Calu3 (cell line): ENCODE measurements at places on chromosomes 7 and 10. TPM values are rescaled to one million over a fixed set of nuclear protein-coding genes. Genes with fewer than 3 reads are reported as not detected.
A peak's percentile ranks its signal among the peaks of the same experiment; 100 is the strongest.

DNA sequence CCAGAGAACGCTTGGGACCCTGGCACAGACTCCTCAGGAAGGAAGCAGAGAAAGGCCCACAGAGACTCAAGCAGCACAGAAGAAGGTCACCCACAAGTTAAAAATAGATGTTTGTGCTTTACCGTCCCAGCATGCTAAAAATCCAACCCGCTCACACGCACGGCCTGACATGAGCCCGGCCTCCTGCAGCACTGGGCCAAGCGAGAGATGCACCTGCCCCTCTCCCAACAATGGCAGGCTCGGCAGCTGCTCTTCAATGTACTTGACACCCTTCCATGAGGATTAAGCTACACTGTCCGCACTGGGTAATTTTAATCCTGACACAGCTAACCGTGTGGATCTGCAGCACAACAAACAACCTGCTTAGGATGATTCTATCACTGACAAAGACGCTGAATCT, 9.3 kb downstream of the DIP2C start:
- H3K27ac ChIP-seq, result no peak overlapping the region
- no peaks in the 10 kb centered on the region for H3K36me3 ChIP-seq
- H3K4me1 ChIP-seq, result peaks cover 9% of the 10 kb centered on the region
- H3K27me3 ChIP-seq, result no peaks in the 10 kb centered on the region
- DNase-seq, result no peak
- no peak overlapping the region for H3K4me3 ChIP-seq

DNA sequence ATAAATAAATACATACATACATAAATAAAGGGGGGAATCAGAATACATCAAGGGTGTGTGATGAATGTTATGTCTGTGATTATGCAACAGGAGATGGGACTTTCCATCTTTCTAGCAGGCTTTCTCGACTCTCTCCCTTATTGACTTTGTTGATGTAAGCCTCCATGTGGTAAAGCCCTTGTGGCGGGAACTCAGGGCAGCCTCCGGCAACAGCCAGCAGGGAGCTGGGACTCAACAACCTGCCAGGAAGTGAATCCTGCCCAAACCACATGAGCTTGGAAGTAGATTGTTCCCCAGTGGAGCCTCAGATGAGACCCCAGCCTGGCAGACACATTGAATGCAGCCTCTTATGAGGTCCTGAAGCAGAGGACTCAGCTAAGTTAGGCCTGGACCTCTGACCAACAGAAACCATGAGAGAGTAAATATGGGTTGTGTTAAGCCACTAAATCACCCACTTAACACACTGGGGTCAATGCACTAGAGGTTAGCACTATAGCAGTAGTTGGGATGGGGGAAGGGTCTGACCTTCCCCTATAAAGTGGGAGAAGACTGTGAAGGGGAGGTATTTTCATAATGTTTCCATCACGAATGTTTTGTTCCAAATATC, 104.0 kb downstream of the JCAD start:
- H3K36me3 ChIP-seq, result peaks cover 3% of the 10 kb centered on the region
- no peaks in the 10 kb centered on the region for H3K27me3 ChIP-seq
- peak; percentile 33 for DNase-seq
- H3K4me3 ChIP-seq, result no peak overlapping the region
- H3K27ac ChIP-seq, result peak overlapping the region; percentile 44

- peak; percentile 16 for DNase-seq
- no peaks in the 10 kb centered on the region for H3K27me3 ChIP-seq
- H3K36me3 ChIP-seq, result peaks cover 10% of the 10 kb centered on the region
- H3K27ac ChIP-seq, result peak overlapping the region; percentile 60
- H3K4me3 ChIP-seq, result no peak overlapping the region
Measured at GRCh38 chr10:72637398-72637857, 11.5 kb upstream of the MICU1 start.

Gene FRMD4A
- total RNA-seq, result 6.1 and 7.0 TPM in 2 replicates

DNA sequence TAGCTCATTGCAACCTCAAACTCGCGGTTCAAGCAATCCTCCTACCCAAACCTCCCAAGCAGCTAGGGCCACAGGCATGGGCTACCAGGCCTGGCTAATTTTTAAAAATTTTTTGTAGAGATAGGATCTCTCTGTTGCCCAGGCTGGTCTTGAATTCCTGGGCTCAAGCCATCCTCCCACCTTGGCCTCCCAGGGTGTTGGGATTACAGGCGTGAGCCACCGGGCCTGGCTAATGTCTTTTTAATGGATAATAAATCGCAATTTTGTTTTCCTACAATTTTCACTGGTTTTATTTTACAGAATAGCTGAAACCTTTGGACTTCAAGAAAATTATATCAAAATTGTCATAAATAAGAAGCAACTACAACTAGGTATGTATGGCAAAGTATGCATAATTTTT, 10.9 kb downstream of the NUB1 start:
- H3K27ac ChIP-seq, result no peak overlapping the region
- H3K27me3 ChIP-seq, result no peaks in the 10 kb centered on the region
- H3K4me1 ChIP-seq, result peaks cover 12% of the 10 kb centered on the region
- H3K36me3 ChIP-seq, result peaks cover 42% of the 10 kb centered on the region
